Hair follicular keratinocyte (primary cell): ENCODE measurements at places on chromosomes 5 and 9. TPM values are rescaled to one million over a fixed set of nuclear protein-coding genes. Genes with fewer than 3 reads are reported as not detected.

The SV2C gene
- 0.08 TPM in 1 of 2 replicates, not detected in the other for total RNA-seq

The TUSC1 gene
- 20.3 and 29.2 TPM in 2 replicates for total RNA-seq

The CCDC171 gene
- 0.47 and 0.49 TPM in 2 replicates for total RNA-seq

The CDK9 gene
- total RNA-seq, result 25.4 and 28.7 TPM in 2 replicates

The CFAP157 gene
- total RNA-seq, result not detected in 2 replicates

The ANKRD55 gene
- not detected in 2 replicates for total RNA-seq
